ENCODE measurements at places on chromosomes 7 and 10. TPM values are rescaled to one million over a fixed set of nuclear protein-coding genes. Genes with fewer than 3 reads are reported as not detected.
A peak's percentile ranks its signal among the peaks of the same experiment; 100 is the strongest.

GRCh38 chr7:54729107-54729506, 29.9 kb downstream of the SEC61G start:
- no peak overlapping the region for H3K4me3 ChIP-seq
- no peaks in the 10 kb centered on the region for H3K27me3 ChIP-seq
- no peak overlapping the region for H3K27ac ChIP-seq
- no peak for DNase-seq

DNA sequence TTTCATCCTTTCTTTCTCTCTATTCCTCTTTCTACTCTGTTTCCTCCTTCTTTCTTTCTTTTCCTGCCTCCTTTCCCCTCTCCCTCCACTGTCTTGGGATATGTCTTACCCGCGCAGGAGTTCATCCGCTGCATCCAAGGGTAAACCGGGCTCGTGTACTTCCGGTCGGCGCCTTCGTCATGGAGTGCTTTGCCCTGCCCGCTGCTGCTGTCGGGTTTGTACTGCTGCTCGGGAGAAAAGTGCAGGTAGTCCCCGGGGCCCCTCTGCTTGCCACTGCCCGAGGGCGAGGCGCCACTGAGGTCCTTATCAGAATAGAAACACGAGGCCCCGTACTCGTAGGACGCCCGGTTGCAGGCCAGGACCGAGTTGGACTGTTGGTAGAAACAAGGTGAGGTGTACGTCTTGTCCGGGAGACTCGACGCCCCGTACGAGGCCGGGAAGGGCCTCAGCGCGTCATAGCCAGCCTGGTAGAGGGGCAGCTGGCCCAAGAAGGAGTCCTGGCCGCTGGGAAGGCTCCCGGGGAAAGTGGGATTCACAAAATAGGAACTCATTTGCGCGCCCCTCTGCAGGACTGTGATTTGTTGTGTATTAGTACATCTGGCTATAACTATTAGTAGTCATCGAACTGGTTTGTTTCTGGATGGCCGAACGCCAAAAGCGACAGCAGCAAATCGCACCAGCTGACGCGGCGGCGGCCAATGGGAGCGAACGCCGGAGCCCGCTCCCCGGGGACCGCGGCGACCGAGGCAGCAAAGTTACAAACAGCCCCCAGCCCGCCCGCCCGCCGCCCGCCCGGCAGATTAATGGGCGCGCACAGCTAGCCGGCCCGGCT, at the start of gene HOXA6:
TSS of gene HOXA6 (minus strand) at position 576 of the 832 bp plus-strand sequence. CDS start at position 551, 25 bp downstream.
- H3K27ac ChIP-seq: no peak within 1 kb of the TSS
- H3K4me3 ChIP-seq: peak within 1 kb of the TSS; percentile 78
- no peaks in the 10 kb centered on the region for H3K36me3 ChIP-seq
- DNase-seq: peak; percentile 57

DNA sequence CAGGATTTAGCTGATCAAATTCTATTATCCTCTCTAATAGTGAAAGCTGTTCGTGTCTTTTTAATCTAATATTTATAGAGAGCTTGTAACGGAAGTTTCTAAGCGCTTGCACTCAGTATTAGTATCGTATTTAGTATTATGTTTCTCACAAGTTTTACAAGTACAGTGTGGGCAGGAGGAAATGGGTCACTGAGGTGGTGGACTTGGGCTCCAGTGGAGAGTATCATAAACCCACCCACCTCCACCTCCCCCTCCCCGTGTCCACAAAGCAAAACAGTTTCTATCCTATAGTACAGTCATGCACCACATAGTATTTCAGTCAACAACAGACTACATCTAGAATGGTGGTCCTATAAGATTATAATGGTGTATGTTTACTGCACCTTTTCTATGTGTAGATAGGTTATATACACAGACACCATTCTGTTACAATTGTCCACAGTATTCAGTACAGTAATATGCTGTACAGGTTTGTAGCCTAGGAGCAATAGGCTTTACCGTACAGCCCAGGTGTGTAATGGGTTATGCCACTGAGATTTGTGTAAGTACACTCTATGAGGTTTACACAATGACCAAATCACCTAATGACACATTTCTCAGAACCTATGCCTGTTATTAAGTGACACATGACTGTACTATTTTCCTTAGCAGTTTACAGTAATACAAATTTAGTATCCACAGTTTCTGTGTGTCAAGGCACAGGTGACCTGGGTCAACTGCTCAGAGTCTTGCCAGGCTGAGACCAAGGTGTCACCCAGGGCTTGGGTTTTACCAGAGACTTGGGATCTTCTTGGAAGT, 1021.3 kb upstream of the C7orf33 start:
- H3K27me3 ChIP-seq: no peaks in the 10 kb centered on the region
- H3K36me3 ChIP-seq: no peaks in the 10 kb centered on the region

DNA sequence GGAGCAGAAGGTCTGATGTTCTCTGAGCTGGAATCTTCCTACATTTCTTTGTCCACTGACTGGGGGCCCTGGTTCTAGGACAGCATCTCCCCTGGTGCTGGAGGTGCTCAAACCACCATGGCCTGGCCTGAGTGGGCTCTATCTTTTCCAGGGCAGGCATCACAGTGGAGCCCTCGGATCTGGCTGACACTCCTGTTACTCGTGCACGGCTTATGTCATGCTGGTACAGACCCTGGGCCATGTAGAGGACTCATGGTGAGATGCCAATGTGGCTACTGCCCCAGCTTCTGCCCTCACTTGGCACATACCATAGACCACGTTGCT, 96.0 kb downstream of the HIPK2 start:
- H3K27ac ChIP-seq: peak overlapping the region; percentile 98
- peaks cover 34% of the 10 kb centered on the region for H3K36me3 ChIP-seq
- H3K4me3 ChIP-seq: peak overlapping the region; percentile 87
- H3K4me1 ChIP-seq: peaks cover 89% of the 10 kb centered on the region
- no peak for DNase-seq

Gene ITPRID1
- not detected for total RNA-seq

DNA sequence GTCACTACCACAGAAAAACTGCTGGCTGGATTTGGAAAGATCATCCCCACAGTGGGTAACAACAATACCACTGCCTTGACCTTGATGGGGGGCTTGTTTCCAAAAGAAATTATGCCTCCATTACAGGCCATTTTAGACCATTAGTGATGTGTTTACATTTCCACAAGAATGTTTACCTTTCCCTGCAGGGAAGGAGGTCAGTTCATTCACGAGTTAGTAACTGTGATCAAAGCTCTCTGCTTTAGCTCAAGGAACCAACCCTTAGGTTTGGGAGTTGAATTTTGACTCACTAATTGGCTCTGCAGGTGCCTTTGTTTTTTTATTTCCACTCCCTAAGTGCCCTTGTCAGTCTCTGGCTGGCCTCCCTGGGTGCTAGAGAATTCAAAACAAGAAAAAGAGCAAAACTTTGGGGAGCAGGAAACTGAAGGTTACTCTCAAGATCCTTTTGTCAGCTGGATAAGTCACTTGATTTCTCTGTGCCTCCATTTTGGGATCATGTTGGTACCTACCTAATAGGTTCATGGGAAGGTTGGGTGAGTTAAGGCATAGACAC, 41.1 kb upstream of the NUPR2 start:
- peaks cover 8% of the 10 kb centered on the region for H3K27me3 ChIP-seq
- no peaks in the 10 kb centered on the region for H3K4me1 ChIP-seq
- H3K36me3 ChIP-seq: peaks cover 5% of the 10 kb centered on the region
- DNase-seq: no peak
- H3K27ac ChIP-seq: no peak overlapping the region
- no peak overlapping the region for H3K4me3 ChIP-seq

- no peak for DNase-seq
- no peak overlapping the region for H3K27ac ChIP-seq
- H3K4me1 ChIP-seq: no peaks in the 10 kb centered on the region
- H3K36me3 ChIP-seq: no peaks in the 10 kb centered on the region
Measured at GRCh38 chr10:71584902-71585563, 134.5 kb downstream of the C10orf105 start.

- H3K27ac ChIP-seq: no peak overlapping the region
- no peak for DNase-seq
- no peaks in the 10 kb centered on the region for H3K27me3 ChIP-seq
- H3K4me1 ChIP-seq: peaks cover 42% of the 10 kb centered on the region
Measured at GRCh38 chr10:102791754-102792395, 45.3 kb downstream of the CYP17A1 start.

Data from natural killer cell treated with Interleukin-12 subunit alpha and Interleukin-12 subunit beta and Interleukin-15 and Interleukin-18, amount 100 ng/mL, for 72 hours (primary cell).